ENCODE measurements at places on chromosomes 1 and 21. TPM values are rescaled to one million over a fixed set of nuclear protein-coding genes. Genes with fewer than 3 reads are reported as not detected.
A peak's percentile ranks its signal among the peaks of the same experiment; 100 is the strongest.

Gene CASZ1
- total RNA-seq = 38.5 TPM

Gene SPRR4
- total RNA-seq = not detected

Gene SPRR5
- not detected for total RNA-seq

Gene TCEA3
- 50.4 TPM for total RNA-seq

Gene FNDC5
- total RNA-seq = 1.8 TPM

Gene S100A9
- 36.2 TPM for total RNA-seq

Gene IFT25
- total RNA-seq = 80.4 TPM

- no peaks in the 10 kb centered on the region for H3K4me1 ChIP-seq
- DNase-seq = no peak
- no peaks in the 10 kb centered on the region for H3K36me3 ChIP-seq
- no peak overlapping the region for H3K27ac ChIP-seq
Observed at GRCh38 chr1:97366984-97367383, 553.9 kb downstream of the DPYD start.

DNA sequence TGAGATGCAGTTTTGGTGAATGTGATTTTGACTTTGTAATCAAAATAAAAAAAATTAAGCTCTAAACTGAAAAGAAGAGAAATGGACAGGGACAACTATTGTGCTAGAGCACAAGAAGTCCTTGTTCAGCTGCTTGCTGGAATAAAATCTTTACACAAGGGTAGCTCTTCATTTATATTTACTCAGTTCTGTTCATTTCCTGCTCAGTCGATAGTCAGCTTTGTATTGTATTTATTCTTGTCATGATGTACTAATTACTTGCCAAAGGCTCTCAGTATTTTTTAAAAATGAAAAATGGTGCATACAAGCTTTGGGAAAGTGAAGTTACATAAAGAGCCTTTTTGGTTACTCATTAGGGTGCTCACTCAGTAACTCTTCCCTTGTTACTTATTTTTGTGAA is 17.8 kb downstream of the F5 start:
- H3K36me3 ChIP-seq = no peaks in the 10 kb centered on the region
- no peak overlapping the region for H3K4me3 ChIP-seq
- H3K27me3 ChIP-seq = no peaks in the 10 kb centered on the region
- no peak for DNase-seq
- H3K27ac ChIP-seq = no peak overlapping the region
- H3K4me1 ChIP-seq = no peaks in the 10 kb centered on the region

GRCh38 chr1:63883494-63884235 is 109.8 kb downstream of the ROR1 start:
- H3K36me3 ChIP-seq = no peaks in the 10 kb centered on the region
- H3K27ac ChIP-seq = no peak overlapping the region
- no peak for DNase-seq
- no peak overlapping the region for H3K4me3 ChIP-seq
- no peaks in the 10 kb centered on the region for H3K4me1 ChIP-seq

- peaks cover 67% of the 10 kb centered on the region for H3K4me1 ChIP-seq
- no peak for DNase-seq
- H3K4me3 ChIP-seq = no peak overlapping the region
- H3K27me3 ChIP-seq = no peaks in the 10 kb centered on the region
- peak overlapping the region; percentile 80 for H3K27ac ChIP-seq
- H3K36me3 ChIP-seq = no peaks in the 10 kb centered on the region
Observed at GRCh38 chr1:113282893-113283285, 107.4 kb upstream of the MAGI3 start.

DNA sequence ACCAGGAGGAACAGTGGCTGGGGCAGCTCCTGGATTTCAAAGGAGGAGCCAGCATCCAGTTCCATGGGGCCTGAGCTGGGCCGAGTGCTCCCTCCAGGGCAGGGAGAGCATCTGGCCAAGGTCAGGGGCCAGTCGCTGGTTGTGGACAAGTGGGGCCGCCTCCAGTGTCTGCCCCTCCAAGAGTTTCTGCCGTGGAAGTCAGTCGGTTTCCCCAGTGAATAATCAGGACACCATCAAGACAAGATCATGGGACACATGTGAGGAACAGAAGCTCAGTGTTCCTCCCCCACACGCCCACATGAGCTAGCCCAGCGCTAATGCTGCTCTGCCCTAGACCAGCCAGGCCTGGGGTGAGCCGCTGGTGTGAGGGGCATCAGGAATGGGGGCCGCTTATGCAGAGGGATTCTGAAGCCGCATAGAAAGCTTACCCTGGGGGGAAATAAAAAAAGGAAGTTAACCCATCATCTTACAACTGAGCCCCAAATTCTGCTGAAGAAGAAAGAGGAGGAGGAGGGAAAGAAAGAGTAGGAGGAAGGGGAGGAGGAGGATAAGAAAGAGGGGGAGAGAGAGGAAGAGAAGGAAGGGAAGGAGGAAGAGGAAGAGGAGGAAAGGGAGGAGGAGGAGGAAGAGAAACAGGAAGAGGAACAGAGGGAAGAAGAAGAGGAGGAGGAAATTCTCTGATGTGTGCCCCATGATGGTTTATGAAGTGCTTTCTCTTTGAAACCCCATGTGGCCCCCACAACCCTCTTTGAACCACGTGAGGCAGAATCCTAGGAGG is 198.4 kb downstream of the MATN1 start:
- DNase-seq = no peak
- no peaks in the 10 kb centered on the region for H3K4me1 ChIP-seq
- H3K27ac ChIP-seq = no peak overlapping the region
- no peaks in the 10 kb centered on the region for H3K36me3 ChIP-seq
- H3K4me3 ChIP-seq = no peak overlapping the region
- no peaks in the 10 kb centered on the region for H3K27me3 ChIP-seq

DNA sequence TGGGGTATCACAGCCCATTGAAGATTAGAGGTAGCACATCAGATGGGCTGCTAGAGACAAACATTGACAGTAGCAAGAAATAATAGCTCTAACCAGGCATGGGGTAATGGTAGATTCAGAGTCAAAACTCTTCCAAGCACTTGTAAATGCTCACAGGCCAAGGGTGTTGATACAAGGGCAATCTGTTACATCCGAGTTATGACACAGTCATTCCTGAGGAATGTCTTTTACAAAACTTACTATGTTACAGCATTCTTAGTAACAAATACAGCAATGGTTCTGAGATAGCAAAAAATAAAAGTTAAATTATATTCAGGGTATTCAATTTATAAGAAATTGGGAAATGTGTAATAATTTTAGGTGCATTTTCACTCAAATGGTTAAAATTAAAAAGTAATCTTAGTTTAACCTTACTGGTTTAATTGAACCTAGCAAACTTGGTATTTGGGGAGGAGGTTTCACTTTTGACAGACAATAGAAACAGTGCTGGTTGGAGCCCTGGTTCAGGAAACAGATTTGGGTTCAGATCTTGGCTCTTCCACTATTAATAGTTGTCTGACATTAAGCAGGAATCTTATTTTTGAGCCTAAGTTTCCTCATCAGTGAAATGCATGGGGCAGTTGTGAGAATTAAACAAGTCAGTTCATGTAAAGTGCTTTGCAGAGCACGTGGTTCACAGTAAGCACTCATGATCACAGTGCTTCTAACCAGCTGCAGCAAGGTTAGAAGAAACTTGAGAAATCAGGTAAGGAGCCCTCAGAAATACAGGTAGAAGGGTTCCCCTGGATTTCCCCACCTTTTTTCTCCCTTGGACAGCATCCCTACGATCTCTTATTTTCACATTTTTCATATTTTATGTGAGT is 4.4 kb downstream of the ST3GAL3 start:
- H3K4me1 ChIP-seq = peaks cover 5% of the 10 kb centered on the region
- DNase-seq = no peak
- no peaks in the 10 kb centered on the region for H3K27me3 ChIP-seq

GRCh38 chr1:227797144-227797543 is 18.3 kb upstream of the PRSS38 start:
- H3K4me3 ChIP-seq = no peak overlapping the region
- peaks cover 10% of the 10 kb centered on the region for H3K4me1 ChIP-seq
- H3K36me3 ChIP-seq = no peaks in the 10 kb centered on the region

DNA sequence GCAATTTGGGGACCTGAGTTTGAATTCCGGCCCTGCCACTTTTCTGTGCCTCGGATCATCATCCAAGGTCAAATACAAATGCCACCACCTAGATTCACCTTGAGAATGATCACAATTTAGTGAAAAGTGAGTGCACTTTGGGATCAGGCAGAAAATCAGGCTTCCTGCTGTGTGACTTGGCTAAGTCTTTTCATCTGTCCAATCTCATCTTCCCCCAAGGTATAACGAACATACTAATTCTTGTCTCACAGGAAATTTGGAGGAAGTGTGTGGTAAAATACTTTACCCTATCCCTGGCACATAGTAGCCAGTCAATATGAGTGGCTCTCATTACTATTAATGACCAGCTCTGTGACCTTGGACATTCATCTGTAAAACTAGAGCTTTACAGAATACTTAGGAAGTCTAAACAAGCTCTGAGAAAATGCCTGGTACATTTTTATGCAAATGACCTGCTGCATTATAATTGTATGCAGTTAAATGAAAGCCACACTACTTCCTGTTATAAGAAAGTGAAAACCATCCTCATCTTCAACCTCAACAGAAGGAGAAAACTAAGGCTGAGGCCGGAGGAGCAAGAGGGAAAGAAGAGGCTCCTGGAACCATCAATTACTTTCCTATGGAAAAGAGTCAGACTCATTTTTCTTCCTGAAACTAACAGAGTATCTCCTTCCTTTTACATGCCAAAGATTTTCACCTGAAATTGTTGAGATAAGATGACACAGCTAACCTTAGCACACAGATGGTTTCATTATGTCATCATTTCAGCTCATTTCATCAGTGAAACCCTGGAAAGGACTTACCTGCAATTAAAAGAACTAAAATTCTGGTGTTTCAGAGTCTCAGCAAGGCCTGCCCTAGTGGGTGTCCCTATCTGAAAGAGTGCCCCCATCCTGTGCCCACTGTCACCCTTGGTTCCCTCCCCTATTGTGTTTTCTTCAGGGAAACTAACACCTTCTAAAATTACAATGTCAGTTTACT is 32.6 kb upstream of the RGS8 start:
- H3K36me3 ChIP-seq = no peaks in the 10 kb centered on the region
- no peaks in the 10 kb centered on the region for H3K4me1 ChIP-seq
- no peak overlapping the region for H3K4me3 ChIP-seq
- no peak overlapping the region for H3K27ac ChIP-seq
- no peak for DNase-seq

DNA sequence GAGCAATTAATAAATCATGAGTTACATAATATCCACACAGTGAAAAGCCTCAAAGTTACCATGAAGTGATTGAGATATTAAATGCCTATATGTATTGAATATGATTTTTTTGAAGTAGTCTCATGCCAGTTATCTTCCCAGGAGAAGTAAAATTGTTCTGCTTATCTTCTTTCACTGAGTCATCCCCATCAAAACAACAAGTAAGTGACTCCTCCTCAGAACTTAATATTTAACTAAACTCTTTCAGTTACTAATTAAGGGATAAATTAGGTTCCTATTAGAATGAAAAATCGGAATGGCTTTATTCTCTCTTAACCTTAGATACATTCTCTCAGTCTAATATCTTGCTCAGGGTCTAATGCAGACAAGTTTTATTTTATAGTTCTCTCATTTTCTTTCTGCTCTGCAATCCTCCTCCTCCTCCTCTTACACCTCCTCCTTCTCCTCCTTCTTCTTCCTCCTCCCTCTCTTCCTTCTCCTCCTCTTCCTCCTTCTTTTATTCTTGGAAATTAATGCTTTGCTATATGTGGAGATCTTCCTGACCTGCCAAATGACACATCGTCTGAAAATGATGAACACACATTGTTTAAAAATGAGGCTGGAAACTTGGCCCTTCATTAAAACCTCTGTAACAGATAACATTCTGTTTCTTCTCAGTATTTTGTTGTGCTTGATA is 110.9 kb downstream of the RUNX1 start:
- no peak for DNase-seq
- H3K4me1 ChIP-seq = no peaks in the 10 kb centered on the region
- H3K27me3 ChIP-seq = no peaks in the 10 kb centered on the region
- H3K27ac ChIP-seq = no peak overlapping the region
- no peaks in the 10 kb centered on the region for H3K36me3 ChIP-seq

GRCh38 chr1:61052395-61053225 is 29.8 kb upstream of the NFIA start:
- no peaks in the 10 kb centered on the region for H3K36me3 ChIP-seq
- no peak overlapping the region for H3K4me3 ChIP-seq
- DNase-seq = peak; percentile 63

GRCh38 chr1:153389973-153390879 is 647 bp downstream of the S100A8 start:
- no peaks in the 10 kb centered on the region for H3K27me3 ChIP-seq
- DNase-seq = no peak
- no peaks in the 10 kb centered on the region for H3K4me1 ChIP-seq
- H3K27ac ChIP-seq = no peak overlapping the region

DNA sequence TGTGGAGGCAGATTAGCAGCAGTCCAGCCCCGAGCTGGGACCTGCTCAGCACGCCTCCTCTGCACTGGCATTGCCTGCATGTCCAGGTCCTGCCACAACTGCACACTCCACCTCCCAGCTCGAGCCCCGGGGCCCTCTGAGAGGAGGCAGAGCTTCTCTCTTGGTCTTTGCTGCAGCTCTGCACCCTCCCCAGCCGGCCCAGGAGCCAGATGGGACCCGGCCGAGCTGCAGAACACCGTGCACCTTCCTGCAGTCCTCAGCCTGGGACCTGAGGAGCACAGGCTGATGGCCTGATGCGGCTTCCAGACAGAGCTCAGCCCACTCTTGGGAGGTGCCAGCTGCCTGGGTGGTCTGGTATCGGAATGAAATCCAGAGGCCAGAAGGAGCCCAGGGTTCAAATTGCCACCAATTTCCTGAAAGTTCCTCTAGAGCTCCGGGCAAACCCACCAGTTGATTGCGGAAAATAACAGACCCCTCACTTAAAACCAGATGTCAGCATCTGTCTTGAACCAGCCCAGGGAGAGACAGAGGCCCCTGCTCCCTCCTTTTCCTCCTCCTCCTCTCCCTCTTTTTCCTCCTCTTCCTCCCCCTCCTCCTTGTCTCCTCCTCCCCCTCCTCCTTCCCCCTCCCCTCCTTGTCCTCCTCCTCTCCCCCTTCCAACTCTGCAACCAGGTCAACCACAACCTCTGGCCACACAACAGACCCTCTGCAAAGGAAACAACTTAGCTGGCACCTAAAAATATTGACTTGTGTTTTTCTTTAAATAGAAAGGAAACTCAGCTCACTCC is 10.6 kb upstream of the SPSB1 start:
- peaks cover 8% of the 10 kb centered on the region for H3K4me1 ChIP-seq
- DNase-seq = peak; percentile 35
- no peaks in the 10 kb centered on the region for H3K36me3 ChIP-seq
- H3K27ac ChIP-seq = peak overlapping the region; percentile 23
- H3K27me3 ChIP-seq = no peaks in the 10 kb centered on the region

GRCh38 chr1:222048094-222048595 is 306.3 kb upstream of the DUSP10 start:
- no peaks in the 10 kb centered on the region for H3K36me3 ChIP-seq
- H3K27ac ChIP-seq = no peak overlapping the region
- no peak overlapping the region for H3K4me3 ChIP-seq
- no peaks in the 10 kb centered on the region for H3K27me3 ChIP-seq

DNA sequence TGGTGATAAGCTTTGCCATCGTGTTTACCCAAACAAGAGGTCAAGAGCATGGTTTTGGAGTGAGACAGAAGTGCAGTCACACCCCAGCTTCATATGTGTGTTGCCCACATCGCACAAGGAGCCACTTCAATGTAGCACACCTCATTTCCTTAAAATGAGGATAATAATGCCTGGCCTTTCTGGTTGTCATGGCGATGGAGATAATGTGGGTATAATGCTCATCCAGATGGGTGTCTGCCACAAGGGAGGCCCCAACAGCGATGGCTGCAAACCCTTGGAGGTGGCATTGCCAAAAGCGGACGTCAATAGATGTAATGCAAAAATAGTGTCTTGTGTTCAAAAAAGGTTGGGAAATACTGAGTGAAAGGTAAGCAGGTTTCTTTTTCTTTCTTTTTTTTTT is 83.1 kb upstream of the AJAP1 start:
- no peak for DNase-seq
- no peak overlapping the region for H3K4me3 ChIP-seq
- H3K27me3 ChIP-seq = no peaks in the 10 kb centered on the region
- no peaks in the 10 kb centered on the region for H3K4me1 ChIP-seq
- no peak overlapping the region for H3K27ac ChIP-seq
- no peaks in the 10 kb centered on the region for H3K36me3 ChIP-seq
